ENCODE measurements at places on chromosomes 7 and 10.

GRCh38 chr7:7565018-7565680 lies 1.5 kb upstream of the MIOS start:
- no peak for DNase-seq

- DNase-seq: no peak
Observed at GRCh38 chr7:40747856-40748255, 613.1 kb downstream of the SUGCT start.

GRCh38 chr7:30755384-30756154 lies 3.6 kb downstream of the INMT start:
- DNase-seq: no peak

GRCh38 chr7:24740871-24741270 lies 16.4 kb downstream of the GSDME start:
- no peak for DNase-seq

DNA sequence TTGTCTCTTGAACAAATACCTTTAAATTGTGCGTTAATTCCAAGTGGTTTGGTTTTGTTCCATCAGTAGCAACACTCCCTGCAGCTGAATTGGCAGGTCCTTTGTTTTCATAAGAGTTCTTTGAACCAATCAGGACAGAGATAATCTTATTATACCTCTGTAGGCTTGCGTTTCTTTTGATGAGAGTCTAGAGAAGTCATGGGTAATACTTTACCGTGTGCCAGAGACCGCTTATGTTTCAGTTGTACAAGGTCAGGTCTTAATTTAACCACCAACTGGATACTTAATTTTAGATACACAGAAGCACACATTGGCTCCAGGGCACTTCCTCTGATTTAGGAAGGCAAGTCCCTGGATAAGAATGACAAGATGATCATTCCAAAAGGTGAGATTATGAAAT lies at the start of gene ASB15:
Gene ASB15 (plus strand): TSS at position 292 of the 400 bp plus-strand sequence. CDS start 12,682 bp downstream, outside the sequence.
- no peak for DNase-seq

DNA sequence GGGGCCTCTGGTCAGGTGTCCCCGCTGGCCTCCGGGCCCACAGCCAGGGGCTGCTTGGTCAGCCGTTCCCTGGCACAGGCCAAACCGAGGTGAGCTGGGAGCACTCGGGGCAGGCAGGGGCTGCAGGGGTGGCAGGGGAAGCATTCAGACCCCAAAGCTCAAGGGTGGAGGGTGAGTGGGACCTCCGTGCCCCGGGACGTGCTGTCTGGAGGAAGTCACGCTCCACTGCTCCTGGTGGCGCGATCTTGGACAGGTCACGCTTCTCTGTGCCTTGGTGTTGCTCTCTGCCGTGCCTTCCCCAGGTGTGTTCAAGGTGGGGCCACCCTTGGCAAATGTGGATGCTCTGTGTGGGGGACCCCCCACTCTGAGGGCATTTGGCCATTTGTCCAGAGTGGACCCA lies 24.6 kb upstream of the ELFN1 start:
- DNase-seq: no peak

GRCh38 chr10:1782841-1783240 lies 45.5 kb upstream of the ADARB2 start:
- no peak for DNase-seq

DNA sequence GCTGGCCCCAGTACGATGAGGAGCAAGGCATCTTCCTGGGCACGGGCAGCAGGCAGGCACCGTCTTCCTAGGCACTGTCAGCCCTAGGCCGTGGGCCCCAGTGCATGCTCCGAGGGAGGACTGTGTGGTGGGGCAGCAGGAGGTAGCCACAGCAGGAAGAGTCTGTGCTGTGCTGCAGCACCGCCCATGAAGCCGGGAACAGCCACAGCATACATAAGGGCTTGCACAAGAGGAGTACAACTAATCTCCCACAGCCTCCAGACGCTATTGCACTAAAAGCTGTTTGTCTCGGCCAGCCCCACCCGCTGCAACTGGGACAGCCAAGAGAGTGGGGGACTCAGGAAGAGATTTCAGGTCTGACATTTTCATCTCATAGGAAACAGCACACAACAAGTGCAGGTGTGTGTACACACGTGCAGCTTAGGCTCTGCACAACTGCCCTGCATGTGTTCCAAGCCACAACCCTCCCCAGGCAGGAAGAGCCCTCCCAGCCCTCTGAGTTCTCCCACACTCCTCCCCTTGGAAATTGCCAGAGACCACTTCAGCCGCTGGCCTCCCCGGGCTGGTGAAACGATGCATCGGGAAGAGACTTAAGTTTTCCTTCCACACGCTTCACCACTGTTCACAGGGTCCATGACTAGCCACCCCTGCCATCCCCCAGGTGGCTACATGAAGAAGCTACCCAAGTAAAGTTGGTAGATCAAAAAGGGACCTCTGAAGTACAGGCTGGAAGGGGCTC lies 88.1 kb upstream of the DDC start:
- no peak for DNase-seq

DNA sequence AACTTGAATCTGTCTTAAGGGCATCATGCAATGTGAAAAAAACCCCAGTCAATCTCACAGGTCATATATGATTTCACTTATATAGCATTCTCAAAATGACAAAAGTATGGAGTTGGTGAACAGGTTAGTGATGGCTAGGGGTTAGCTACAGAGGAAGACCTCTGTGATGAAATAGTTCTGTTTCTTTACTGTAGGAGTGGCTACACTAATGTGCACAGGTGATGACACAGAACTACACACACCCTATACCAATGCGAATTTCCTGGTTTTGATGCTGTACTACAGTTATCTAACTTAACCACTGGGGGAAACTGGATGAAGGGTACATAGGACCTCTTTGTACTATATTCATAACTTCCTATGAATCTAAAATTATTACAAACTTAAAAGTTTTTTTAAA lies 541.8 kb downstream of the PARD3 start:
- DNase-seq: no peak

GRCh38 chr7:44155191-44156185 lies 14.4 kb upstream of the MYL7 start:
- no peak for DNase-seq

- DNase-seq: no peak
Observed at GRCh38 chr7:93015779-93016481, 101.8 kb downstream of the SAMD9 start.

GRCh38 chr10:44300666-44301649 lies 83.9 kb downstream of the CXCL12 start:
- DNase-seq: no peak

DNA sequence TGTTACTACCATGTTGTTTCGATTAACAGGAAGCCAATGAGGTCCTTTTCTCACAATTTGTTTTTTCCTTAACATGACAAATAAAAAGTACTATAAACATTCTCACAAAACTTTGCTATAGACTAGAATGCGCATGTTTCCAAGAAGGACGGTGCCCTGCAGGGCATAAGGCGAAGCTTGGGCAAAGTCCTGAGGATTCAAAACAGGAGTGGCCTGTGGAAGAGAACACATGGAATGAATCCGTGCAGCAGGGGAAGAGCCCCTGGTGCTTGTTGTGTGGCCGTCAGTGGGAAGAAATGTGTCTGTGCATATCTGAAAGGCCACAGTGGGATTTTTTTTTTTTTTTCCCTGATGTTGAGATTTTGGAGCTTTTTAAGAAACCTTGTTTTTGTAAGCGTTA lies 67.6 kb downstream of the ITGA8 start:
- no peak for DNase-seq

DNA sequence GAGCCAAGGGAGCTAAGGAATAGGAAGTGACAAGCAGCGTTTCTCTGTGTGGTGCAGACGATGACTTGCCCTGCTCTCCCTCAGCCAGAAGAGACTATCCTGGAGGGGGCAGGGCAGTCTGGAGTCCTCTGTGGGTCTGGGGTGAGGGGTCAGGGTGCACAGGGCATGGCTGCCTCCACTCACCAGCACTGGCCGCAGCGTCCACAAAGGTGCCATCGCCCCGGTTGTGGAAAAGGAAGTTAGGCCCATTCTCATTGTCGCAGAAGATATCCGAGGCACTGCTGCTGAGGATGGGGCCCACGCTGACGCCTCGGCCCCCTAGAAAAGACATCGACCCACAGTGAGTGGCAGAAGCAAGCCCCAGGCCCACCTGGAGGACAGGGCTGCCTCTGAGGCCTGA lies 58.2 kb downstream of the GOLGA7B start:
- DNase-seq: no peak

DNA sequence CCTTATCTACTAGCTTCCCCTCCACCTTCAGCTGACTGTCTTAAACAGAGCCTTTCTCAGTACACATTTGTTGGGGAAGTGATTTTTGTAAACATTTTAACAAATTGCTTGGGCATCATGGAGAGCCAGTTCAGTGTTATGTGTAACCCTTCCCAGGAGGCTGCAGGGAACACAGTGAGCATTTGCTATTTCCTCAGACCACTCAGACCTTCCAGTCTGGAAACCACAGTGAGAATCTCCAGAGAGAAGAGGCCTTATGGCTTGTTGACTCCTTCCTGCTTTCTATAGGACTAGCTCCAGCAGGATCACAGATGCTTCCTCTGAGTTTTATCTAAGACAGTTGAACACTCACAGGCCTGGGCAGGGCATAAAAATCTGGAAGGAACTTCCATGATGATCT lies 409.8 kb upstream of the NPVF start:
- no peak for DNase-seq

DNA sequence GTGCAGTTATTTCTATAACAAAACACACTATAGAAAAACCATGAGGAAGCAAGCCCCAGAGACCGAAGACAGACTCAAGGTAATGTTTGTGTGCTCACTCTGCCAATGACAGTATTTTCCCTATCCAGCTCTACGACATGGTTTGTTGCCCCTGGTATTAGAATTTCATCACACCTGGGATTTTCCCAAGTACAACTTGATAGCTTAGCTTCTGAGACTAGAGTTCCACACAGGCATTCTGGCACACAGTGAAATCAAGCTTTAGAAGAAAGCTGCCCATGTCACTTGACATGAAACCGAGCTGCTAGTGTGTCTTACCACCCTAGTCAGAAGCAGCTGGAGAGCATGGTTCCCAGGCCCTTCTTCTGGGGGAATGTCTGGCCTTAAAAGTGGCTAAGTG lies 44.1 kb upstream of the AKR1E2 start:
- DNase-seq: no peak

DNA sequence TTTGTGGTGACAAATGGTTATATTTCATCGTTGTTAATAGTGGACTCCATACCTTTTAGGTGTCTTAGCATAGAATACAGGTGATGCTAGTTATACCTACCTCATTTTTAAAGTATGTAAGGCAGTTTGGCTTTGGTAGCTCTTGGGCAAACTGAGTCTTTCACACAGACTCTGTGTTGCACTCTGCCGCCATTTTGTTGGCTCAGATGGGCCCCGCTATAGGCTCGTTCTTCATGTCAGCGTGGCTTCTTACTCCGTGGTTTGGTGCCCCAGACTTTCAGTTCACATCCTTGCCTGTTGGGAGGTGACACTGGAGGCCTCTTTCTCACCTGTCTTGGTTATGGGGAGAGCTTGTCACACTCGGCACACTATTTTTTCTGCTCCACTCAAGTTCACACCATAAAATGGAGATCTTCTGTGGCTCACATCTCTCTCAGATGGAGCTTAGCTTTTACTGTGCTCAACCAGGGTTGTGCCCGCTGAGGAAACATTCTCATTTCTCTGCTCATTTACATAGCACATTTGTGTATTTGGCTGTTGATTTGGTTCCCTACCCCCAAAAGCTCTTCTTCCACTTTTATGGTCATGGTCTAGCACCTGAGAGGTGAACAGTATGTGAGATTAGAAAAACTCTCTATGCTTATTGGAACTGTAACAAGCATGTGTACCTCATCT lies 178.5 kb downstream of the ARID5B start:
- DNase-seq: no peak

DNA sequence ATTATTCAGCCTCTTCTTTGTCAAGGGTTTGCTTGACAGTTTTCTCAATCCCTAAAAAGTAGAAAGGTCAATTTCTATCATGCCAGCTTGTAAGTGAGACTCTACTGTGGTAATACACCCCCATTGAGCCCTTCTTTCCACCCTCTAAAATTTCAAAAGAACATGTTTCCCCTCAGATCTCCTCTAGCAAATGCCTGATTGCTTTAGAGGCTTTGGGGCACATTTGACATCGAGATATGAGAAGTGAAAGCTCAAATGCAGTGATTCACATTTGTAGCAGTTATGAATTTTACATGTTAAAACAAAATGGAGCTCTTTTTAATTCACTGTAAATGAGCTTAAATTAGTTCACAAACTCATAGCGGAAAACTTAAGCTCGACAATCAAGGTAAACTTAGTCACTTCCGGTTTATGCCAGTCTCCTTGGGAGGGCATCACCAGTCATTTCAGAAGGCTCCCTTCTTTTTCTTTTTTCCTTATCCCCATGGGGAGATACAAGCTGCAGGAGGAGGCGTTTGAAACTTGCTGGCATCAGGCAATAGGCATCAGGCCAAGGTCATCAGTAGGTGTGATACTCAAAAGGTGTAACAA lies 55.3 kb upstream of the ADO start:
- no peak for DNase-seq

GRCh38 chr7:33596686-33597085 lies 308.7 kb upstream of the BMPER start:
- DNase-seq: no peak

- DNase-seq: no peak
Observed at GRCh38 chr10:82084904-82085303, 209.9 kb downstream of the NRG3 start.

- DNase-seq: no peak
Observed at GRCh38 chr10:105146436-105146835, 505.3 kb downstream of the SORCS3 start.
